ENCODE measurements at places on chromosomes 5 and 9.

DNA sequence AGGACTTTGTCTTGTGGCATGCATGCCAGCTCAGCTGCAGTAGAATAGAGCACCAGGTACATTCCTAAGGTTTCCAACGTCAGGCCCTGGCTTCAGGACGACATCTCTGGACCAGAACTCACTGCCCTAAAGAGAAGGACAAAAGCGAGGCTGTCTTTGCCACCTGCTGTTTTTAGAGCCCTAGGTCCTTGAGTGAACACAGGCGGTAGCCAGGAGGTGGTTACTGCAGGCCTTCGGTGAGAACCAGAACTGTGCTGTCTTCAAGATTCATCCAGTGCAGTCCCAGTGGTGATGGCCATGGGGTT lies 288.9 kb upstream of the CDH18 start:
- DNase-seq: no peak

DNA sequence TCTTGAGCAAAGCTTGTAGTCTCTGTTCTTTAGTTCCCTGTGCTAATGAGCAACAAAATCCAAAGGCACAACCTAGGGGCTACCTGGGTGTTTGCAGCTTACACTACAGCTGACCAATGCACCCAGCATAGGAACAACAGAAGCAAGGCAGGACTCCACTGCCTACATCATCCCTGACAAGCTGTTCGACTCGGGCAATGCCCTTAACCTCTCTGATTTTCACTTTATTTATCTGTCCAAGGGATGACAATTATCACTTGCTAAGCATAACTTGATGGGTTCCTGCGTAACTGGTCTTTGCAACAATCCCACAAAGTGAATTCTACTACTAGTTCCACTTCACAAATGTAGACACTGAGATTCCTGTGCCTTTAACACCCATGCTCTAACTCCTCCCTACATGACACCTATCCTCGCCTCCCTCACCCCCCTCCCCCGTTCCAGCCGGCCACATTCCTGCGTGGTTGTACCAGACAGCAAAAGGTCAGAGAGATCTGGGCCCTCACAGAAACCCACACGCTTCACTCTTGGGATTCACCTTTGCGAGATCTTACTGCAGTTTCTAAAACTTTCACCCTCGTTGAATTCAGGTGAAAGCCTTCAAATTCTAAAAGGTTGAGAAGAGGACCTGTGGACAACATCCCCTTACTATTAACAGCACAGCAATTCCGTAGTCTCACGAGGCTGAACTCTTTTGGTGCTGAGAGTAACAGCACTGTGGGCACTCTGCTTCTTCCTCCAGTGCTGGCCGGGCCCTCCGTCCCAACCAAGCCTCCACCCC lies 995 bp downstream of the IPPK start:
- DNase-seq: peak; percentile 83

GRCh38 chr9:1659363-1659690 lies 355.8 kb upstream of the SMARCA2 start:
- no peak for DNase-seq

- no peak for DNase-seq
Observed at GRCh38 chr5:54772231-54772630, 213.2 kb downstream of the ESM1 start.

DNA sequence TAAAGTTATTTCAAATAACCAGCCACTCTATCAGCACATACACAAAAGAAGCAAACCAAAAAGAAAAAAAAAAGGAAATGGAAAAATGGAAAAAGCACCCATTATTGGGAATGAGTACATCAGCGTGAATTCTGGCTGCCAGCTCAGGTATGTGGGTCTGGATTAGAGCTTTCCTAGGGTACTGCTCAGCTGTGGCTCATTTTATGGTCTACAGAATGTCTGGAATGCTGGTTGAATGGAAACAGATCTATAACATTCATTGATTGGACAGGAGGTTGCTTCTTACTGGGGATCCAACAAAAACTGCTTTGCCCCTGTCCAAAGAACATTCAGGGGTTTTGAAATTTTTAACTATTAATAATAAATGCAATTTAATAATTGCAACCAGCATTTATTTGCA lies 3.9 kb upstream of the CAST start:
- no peak for DNase-seq

- DNase-seq: no peak
Observed at GRCh38 chr5:135119481-135119880, 85.5 kb upstream of the PITX1 start.

DNA sequence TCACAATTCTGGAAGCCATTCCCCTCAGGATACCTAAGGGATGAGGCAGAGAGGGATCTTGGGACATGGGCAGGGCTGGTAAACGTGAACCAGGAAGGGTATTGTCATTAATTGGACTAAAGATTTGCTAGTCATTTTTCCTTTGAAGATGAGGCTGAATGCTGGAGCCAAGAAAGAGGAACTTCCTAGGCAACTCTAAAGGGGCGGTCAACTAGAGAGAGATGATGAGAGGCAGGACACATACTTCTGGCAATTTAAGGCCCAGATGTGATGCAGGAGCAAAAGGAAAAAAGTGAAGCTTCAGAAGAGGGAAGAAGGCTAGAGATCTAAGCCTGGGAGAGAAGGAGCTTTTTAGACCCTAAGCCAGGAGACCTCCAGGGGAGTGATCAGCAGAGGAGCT lies 5.6 kb downstream of the GBA2 start:
- DNase-seq: no peak

- DNase-seq: no peak
Observed at GRCh38 chr9:83403527-83404238, 134.5 kb downstream of the FRMD3 start.

DNA sequence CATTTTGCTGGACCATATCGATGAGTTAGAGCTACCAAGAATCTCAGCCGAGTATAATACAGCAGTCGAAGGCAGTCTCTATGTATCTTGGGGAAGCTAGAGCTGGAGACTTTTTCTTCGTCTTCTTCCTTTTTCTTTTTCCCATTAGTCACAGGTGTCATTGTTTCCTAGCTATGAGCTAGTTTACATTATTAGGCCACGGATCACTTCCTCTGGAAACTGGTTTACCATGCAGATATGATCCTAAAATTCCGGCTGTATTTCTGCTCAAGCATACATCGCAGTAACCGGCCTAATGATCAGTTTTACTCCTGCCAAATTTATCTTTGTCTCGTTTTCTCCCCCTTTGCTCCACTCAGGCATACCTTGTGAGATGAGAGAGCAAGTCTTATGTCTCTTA lies 312.8 kb downstream of the ARHGAP26 start:
- DNase-seq: no peak

DNA sequence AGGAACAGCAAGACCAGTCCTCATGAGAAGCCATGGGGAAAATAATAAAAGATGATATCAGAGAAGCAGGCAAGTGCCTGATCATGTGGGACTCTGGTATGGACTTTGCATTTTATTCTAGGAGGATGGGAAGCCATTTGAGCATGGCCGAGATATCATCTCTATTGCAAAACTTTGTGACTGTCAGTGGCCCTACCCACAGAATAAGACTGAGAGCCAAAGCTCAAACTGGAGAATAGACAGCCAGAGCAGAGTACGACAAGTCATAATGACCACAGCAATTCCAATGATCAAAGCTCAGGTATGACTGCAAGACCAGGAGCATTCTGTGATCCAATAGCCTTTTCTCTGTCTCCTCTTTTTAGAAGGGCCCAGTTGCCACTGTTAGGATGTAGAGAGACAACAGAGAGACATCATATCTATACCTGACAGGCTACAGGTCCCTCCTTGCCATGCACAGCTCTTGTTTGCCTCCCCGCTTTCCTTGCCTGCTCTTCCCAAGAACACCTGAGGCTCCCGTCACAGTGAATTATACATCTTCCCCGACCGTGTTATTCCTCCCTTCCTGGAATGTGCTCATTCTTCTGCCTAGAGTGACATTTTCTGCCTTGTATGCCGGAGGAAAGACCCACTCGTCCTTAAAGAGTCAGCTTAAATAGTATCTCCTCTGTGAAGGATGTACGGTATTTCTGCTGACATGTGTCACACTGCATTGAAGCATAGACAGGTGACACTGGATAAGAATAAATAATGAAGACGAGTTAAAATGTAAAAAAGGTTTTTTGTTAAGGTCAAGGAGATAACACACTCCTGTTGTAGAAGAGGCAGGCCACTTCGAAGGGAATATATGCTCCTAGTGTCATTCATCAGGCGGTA lies 248.7 kb upstream of the MAP3K1 start:
- no peak for DNase-seq

Measured in RKO (cell line).